CD4-positive, alpha-beta T cell treated with Interleukin-6 for 4 hours (primary cell): ENCODE measurements at places on chromosomes 2 and 18.

DNA sequence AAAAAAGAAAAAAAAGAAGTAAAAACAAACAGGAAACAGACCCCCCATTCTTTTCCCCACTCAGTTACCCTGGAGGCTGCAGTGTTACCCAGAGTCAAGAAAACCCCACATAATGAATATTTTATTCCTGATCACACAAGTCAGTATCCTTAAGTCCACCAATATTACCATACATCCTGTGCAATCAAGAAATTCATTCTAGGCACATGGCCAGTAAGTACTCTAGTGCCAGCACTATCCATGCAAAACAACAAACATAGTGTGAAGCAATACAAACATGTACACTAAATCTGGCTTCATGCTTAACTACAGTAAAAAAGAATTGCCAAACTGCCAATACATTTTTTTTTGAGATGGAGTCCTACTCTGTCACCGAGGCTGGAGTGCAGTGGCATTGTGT is 111.6 kb downstream of the FAM168B start:
- no peak for DNase-seq

DNA sequence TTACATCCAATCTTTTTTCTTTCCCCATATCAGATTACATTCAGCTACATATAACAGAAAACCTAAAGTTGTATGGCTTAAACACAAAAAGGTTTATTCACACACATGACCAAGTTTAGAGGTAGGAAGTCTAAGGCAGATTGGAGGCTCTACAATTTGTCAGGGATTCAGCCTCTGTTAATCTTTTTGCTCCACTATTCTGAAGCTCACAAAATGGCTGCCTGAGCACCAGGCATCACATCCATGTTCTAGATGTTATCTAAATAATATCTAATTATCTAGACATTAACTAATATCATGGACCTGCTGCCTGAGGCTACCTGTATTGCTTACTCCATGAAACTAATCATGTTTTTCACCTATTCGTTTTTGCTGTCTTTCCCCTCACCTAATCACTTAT is 23.7 kb upstream of the DSC2 start:
- no peak for DNase-seq

DNA sequence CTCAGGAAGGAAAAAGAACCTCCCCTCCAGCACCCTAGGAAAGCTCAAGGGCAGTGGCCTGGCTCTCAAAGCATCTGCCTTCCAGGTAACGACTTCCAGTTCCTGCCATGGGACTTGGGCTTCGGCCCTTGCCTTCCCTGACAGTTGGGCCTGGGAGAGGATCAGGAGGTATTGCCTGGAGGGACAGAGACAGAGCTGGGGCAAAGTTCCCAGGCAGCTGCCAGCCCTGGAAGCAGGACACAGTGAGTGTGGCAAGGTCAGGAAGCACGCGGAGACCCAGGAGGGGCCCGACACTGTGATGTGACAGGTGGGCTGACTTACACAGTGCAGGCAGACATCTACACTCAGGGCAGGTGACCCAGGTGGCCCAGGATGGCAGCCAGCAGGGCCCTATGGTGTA is 87.5 kb upstream of the BOD1L2 start:
- no peak for DNase-seq

DNA sequence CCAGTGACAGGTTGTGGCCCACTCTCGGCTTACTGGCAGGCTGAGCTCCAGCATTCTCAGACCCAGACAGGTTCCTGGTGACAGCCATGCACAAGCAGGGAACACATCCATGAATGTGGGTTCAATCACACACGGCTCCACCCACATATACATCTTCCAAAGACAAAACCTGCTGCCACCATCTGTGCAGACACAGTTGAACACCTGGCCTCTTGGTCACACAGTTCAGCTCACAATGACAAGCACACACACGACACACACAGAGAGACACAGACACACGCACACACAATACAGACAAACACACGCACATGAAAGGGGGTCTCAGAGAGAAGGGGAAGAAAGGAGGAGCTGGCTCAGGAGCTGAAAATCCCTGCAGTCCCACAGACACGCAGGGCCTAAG is 32.1 kb upstream of the PTMA start:
- no peak for DNase-seq

DNA sequence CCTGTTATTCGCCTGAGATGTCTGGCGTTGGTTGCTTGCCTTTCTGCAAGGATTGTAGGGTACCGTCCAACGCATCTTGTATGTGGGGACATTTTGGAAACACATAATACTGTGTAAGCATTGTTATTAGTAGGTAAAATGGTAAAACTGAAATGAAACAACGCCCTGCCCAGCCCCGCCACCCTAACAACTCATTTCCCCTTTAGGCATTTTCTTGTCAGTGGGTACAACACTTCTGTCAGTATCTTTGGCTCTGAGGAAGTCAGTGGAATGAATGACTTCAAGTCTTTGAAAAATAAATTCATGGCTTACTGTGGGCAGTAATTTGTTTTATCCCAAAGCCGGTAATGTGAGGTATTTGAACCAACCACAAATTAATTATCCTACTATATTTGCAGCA is 86.0 kb downstream of the FMNL2 start:
- no peak for DNase-seq
